Tibial nerve (tissue), 4 donors: ENCODE measurements at places on chromosomes 11 and 22.

- no peak for DNase-seq
These were observed 29.5 kb downstream of the DNHD1 start for GRCh38 chr11:6526411-6527135.

DNA sequence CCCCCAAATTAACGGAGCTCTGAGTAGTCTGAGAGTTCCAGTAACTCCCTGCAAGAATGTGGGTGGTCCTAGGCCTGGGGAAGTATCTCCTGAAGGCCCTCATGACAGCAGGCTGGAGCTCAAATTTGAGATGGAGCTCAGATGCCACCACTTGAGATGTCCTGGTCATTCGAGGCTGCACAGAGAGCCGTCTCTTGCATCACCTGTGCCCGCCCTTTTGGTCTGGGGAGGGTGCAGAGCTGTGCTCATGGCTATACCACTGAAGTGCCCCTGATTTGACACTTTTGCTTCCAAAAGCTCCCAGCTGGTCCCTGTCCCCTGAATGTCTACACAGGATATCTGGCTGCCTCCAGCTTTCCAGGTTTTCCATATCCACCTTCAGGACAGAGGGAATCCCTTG lies 214.0 kb upstream of the B3GAT1 start:
- no peak for DNase-seq

GRCh38 chr22:47596176-47596690 lies 833.8 kb downstream of the TBC1D22A start:
- DNase-seq = no peak

- no peak for DNase-seq
These were observed 91.9 kb downstream of the CTTN start for GRCh38 chr11:70490208-70490607.

DNA sequence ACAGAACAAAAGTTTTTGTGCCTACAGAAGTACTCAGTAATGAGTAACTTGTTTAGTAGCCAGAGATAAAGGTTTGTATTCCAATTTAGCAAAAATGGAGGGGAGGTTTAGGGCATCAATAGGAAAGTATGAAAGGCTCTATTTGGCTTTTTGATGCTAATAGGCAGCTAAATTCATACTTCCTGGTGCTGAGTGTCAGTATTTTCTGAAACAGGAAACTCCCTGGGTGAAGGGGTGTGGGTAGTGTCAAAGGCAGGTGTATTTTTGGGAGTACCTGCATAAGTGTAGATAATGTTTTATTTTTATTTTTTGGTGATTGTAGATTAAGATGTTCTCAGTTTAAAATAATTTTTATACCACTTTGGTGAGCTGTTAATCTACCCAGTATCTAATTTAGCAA lies 29.3 kb upstream of the MMP7 start:
- DNase-seq = no peak

GRCh38 chr22:31829505-31829904 lies 75.7 kb downstream of the DEPDC5 start:
- no peak for DNase-seq

GRCh38 chr22:42831712-42832111 lies 25.4 kb downstream of the ARFGAP3 start:
- DNase-seq = no peak

DNA sequence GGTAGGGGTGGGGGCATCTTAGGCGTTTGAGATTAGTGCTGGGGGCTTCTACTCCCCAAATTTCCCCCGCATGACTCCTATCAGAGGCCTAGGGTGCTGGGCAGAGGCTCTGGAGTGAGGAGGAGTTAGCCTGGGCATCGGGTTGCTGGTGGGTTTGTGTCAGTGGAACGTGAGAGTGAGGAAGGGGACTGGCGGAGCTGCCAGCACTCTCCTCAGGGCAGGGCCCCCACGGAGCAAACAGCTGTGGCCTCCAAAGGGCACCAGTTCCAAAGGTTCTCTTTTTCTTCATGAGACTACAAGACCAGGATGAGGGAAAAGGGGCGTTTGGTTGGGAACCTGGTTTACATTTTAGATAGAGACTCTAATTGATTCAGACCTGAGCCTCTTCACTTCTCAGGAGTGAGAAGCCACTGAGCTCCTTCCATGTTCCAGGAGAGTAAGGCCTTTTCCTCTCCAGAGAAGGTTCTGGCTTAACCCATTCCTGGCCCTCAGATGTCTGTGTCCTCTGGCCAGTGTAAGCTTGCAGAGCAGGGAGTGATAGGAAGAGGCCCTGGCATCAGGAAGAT lies 35.6 kb upstream of the CDON start:
- DNase-seq = no peak

DNA sequence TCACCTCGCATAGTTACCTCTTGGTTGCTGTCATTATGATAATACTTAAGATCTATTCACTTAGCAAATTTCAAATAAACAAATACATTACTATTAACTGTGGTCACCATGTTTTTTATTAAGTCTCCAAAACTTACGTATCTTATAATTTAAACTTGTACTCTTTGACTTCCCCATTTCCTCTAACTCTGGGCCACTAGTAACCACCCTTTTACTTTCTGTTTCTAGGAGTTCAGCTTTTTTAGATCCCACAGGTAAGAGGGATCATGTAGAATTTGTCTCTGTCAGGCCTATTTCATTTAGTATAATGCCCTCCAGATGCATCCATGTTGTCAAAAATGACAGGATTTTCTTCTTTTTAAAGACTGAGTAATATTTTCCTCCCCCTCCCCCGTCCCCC lies 212.4 kb upstream of the C11orf87 start:
- DNase-seq = no peak

DNA sequence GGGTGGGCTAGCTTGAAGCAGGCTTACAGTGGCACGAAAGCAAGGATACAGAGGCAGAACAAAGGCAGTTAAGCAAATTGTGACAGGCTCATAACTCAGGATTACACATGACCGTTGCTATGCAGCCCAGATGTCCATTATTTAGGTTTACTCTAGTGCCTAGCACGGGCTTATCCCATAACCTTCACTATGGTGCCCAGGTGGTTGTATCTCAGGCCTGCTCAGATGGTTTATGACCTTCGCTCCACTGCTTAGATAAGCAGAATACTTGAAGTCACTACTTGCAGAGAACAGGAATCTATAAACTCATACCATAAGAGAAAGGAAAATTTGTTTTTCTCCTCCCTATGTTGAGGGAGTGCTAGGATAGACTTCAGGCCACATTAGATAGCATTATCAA lies 9.0 kb downstream of the OR6M1 start:
- no peak for DNase-seq

GRCh38 chr11:38416141-38416540 lies 1818.1 kb upstream of the RAG2 start:
- DNase-seq = no peak

DNA sequence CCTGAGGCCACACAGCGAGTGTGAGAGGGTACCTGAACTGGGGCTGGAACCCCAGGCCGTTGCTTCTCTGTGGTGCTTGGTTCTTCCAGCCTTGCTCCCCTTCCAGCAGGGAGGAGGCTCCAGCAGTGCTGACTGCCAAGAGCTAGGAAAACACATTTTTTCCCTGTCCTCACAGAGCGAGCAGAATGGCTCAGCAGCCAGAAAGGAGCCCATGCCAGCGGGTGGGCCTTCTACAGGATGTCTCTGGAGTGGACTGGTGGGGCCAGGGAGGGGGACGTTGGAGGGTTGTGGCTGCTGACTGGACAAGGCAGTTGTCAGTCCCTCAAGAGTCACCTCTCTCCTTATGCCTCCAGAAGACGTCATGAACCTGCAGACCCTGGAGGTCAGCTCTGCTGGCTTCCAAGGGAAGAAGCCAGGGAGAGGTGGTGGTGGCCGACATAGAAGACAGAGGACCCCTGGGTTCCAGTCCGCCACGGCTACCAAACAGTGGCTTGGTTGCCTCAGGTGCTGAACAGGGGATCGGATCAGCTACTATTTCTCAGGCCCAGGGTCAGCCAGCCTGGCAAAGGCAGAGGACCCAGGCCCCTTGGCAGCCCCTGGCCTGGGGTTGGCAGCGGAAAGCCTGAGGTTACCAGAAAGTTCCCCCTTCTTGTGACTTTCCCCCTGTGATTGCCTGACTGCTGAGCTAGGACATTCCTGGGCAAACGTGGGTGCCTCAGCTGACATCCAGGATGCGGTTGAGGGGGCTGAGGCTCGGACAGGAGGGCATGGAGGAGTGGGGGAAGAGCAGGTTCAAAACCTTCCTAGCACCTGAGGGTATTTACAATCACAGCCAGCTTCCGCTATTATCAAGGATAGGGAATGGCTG lies 3.7 kb downstream of the MAFF start:
- DNase-seq = peak; percentile 77

DNA sequence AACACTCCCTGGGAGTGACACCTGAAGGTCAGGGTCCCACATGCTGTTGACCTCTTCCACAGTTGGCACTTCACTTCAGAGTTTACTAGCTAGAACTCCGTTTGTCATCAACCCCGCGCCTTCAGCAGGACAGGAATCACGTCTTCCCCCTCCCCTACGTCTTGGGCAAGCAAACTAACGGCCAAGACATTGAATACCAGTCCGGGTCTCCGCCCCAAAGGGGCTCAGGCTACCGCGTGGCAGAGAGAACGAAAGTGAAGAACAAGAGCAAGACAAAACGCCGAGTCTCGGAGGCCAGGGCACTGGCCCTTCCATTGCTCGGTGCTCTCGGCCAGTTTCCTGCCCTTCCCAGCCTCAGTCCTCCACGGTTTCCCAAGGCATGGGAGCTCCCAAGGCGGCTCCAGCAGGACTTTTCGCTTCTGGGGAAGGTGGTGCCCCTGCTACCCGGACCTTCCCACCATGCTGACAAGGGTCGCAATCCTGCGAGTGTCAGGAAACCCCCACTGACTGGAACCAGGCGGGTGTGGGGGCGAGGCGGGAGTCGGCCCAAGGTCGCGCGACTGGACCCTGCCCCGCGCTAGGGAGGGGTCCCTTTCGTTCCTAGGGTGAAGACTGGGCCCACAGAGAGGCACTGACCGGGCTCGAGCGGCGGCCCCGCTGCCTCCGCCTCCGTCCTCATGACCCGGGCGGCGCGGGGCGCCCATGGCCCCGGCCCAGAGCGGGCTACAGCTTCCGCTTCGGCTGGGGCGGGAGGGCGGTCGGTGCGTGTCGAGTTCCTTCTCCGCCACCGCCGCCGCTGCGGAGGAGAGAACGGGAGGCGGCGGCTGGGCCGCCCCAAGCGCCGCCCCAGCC lies at the start of gene GUCD1:
Gene GUCD1, minus strand, starts transcription at position 826 of the 852 bp plus-strand sequence. Its CDS starts 147 bp downstream, at position 679.
- no peak for DNase-seq

DNA sequence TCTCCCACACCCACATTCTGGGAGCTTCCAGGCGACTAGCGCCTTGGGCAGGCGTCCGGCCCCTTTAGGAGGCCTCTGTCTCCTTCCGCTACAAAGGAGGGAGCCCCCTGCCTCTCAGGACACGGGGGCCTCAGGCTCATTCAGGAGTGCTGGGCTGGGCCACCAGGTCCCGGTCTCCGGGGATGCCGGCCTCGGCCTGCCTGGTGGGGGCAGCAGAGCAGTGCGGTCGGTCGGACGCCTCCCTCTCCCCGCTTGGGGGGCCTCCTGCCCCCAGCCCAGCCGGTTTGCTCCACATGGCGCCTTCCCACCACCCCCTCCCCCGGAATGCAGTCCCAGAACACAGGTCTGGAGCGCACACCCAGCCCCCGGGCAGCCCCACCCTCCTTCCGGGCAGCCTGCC lies 21.9 kb downstream of the MRPL23 start:
- no peak for DNase-seq

- DNase-seq = no peak
These were observed 1.8 kb downstream of the DCPS start for GRCh38 chr11:126305699-126306098.

GRCh38 chr22:39593066-39593930 lies 22.7 kb downstream of the CACNA1I start:
- no peak for DNase-seq

GRCh38 chr22:46413725-46414379 lies 78.3 kb downstream of the TRMU start:
- no peak for DNase-seq

- peak; percentile 47 for DNase-seq
These were observed 26.4 kb downstream of the YWHAH start for GRCh38 chr22:31970490-31971444.

DNA sequence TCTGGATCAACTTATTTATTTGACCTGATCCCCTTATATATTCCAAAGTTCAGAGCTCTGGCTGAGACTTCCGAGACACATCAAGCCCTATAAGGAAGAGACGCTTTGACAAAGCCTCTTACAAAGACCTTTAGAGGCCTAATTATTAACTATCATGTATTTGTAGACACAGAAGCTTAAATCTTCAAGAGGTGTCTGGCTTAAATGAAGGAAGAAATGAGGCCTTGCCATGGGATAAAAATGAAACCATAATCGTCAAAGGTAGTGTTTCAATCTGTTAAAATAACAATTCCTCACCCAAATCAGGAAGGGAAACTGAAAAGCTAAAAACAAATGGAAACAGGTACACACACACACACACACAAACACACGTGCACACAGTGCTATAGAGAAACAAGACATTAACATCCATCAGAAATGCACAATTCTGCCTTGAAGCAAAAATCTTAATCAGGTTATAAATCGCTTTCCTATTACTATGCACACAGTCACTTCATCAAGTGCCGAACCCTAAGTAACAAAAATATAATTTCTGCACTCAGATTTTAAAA lies 50.2 kb downstream of the PITPNB start:
- no peak for DNase-seq

GRCh38 chr11:83768489-83768888 lies 482.3 kb upstream of the CCDC90B start:
- no peak for DNase-seq

DNA sequence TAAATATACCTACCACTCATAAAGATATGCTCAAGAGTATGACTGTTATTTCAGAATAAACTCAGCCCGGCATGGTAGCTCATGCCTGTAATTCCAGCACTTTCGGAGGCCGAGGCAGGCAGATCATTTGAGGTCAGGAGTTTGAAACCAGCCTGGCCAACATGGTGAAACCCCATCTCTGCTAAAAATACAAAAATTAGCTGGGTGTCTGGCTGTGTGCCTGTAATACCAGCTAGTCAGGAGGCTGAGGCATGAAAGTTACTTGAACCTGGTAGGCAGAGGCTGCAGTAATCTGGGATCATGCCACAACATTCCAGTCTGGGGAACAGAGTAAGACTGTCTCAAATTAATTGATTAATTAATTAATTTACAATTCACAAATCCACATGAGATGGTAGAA lies 208.2 kb upstream of the PDGFD start:
- no peak for DNase-seq

- DNase-seq = no peak
These were observed 14.9 kb downstream of the XKR3 start for GRCh38 chr22:16810188-16810802.

GRCh38 chr11:87043894-87044293 lies 6.2 kb downstream of the TMEM135 start:
- DNase-seq = no peak
